Epithelial cell of prostate (primary cell): ENCODE measurements at places on chromosomes 11 and 22.

DNA sequence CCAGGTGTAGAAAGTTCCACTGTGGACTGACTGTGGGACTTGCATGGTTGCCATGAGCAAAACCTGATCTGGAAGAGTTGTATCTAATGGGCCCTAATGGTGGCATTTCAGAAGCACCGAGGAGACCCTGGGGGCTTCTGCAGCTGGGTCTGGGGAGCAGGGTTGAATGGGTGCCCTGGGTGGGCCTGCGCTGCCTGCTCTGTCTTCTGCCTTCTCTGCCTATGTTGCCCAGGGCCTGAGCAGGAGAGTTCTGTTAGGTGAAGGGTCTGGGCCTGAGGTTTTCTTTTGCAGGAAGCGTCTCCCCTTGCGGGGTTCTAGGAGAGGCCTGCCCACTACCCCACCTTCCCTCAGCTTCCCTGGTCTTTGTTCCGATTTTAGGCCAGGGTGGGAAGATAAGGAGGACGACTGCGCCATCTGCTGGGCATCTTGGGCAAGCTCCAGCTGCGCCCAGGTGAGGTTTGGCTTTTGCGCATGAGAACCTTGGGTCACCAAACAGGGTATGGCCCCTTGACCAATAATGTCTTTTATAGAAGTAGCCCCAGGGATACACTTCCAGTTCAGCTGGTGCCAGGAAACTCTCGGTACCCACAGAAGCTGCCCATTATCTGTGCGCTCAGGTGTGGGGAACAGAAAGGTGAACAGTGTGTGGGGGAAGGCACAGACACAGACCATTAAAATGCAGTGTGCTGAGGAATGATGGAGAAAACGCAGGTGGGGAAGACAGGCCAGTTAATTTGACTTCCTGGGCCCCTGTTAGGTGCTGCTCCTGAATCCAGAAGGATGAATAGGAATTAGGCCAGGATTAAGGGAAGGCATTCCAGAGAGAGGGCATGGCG is 23.2 kb downstream of the COMMD9 start:
- no peak for DNase-seq

DNA sequence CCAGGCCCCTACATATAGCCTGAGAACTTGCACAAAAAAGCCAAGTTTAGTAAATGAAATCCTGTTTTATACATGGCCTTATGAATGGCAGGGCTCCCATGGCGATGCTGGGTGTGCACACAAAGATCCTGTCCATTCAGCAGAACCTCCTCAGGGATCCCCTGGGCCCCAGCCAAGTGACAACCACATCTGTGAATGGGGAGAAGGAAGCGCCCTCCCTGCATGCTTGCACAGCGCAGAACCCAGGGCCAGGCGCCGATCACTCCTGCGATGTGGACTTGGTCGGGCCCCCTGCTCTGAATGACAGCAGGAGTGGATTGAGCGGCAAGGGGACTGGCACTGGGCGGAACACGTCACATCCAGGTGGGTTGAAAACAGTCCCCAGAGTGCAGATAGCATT is 4.5 kb upstream of the CDC42EP2 start:
- no peak for DNase-seq

GRCh38 chr11:70191495-70192140 is 11.5 kb upstream of the FADD start:
- no peak for DNase-seq

- DNase-seq, result no peak
Measured at GRCh38 chr11:34548278-34548677, 34.7 kb upstream of the ELF5 start.
